ENCODE measurements at places on chromosomes 4 and X. TPM values are rescaled to one million over a fixed set of nuclear protein-coding genes. Genes with fewer than 3 reads are reported as not detected.
A peak's percentile ranks its signal among the peaks of the same experiment; 100 is the strongest.

Gene PRR27
- not detected for total RNA-seq

Gene HS6ST2
- total RNA-seq = 1.3 TPM

Gene PRPS2
- 73.9 TPM for total RNA-seq

Gene AWAT2
- 0.05 TPM for total RNA-seq

Gene LNX1
- 1.6 TPM for total RNA-seq

Gene AVPR2
- total RNA-seq = 0.24 TPM

Gene GLRB
- 1.9 TPM for total RNA-seq

Gene CHRNA9
- total RNA-seq = 0.99 TPM

Gene PAGE5
- 0.14 TPM for total RNA-seq

Gene TMSB15A
- total RNA-seq = 6.1 TPM

Gene TGIF2LX
- not detected for total RNA-seq

Gene TMEM271
- 0.05 TPM for total RNA-seq

Gene CSAG2
- not detected for total RNA-seq

GRCh38 chr4:4358093-4358854, 28.6 kb upstream of the NSG1 start:
- DNase-seq = no peak

- no peak for DNase-seq
Measured at GRCh38 chr4:102585329-102585728, 84.2 kb downstream of the NFKB1 start.

- DNase-seq = peak; percentile 2
Measured at GRCh38 chrX:25968920-25969319, 169.2 kb upstream of the MAGEB18 start.

- DNase-seq = no peak
Measured at GRCh38 chrX:826448-826847, 195.9 kb downstream of the SHOX start.

- DNase-seq = no peak
Measured at GRCh38 chr4:168981942-168982341, 28.1 kb downstream of the CBR4 start.

DNA sequence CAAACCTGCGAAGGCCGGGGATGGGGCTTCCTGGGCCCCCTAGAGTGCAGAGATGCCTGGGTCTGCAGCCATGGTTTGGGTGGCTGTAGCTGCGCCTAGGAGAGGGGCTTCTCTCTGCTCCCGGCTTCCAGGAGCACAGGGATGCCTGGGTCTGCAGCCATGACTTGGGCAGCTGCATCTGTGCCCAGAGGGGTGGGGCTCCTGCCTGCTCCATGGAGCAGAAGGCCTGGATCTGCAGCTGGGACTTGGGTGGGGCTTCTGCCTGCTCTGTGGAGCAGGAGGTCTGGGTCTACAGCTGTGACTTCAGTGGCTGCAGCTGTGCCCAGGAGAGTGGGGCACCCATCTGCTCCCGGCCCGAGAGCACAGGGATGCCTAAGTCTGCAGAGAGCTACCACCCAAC, 20.8 kb downstream of the SPON2 start:
- no peak for DNase-seq

DNA sequence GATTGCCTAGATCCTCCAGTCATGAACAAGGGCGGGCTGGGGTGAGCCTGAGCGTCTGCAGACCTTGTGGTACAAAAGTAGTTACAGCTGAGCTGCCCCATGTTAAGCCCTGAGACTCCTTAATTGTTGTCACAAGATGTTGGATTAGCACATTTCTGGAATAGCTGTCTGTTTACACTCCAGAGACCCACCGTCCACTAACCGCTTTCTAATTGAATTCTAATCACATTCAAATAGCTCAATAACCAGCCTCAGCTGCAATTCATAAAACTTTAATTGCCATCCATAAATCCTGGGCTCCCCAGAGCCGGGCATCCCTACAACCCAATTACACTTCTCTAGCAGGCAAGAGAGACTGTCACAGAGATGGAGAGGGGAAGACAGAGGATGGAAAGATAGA, 1.6 kb upstream of the GSX2 start:
- DNase-seq = no peak

DNA sequence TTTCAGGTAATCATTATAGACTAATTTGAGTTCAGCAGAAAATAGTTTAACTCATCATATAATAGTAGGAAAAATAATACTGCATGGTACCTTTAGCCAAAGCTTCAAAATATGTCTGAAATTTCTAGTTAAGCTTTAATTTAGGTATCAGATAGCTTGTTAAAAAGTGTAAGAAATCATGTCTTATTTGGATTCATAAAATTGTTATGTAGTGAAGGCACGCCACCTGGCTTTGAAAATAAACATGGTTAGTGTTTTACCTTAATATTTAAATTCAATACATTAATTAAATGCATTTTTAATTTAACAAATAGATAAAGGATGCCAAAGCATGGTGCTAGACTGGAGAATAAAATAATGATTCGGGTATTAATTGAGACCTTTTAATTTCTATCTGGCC, 211.4 kb downstream of the FSTL5 start:
- DNase-seq = no peak

GRCh38 chr4:127558088-127558487, 74.7 kb upstream of the INTU start:
- no peak for DNase-seq

GRCh38 chr4:180530787-180531186, 1712.4 kb upstream of the TENM3 start:
- DNase-seq = no peak

DNA sequence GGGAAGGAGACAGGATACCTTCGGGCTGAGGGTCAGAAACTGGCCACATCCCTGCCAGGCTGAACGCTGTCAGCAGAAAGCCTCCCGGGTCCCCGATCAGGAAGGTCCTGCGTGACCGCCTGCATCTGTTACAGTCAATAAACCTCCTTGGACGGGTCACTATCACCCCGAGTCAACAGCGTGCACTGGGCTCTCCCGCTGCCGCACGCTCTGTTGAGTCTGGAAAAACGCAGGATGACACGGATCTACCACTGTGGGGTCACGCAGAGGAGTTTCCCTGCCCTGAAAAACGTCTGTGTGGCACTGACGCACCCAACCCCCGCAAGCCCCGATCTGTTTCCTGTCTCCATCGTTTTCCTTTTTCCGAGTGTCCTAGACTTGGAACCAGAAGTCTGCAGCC, 12.1 kb downstream of the PPP2R3B start:
- no peak for DNase-seq

DNA sequence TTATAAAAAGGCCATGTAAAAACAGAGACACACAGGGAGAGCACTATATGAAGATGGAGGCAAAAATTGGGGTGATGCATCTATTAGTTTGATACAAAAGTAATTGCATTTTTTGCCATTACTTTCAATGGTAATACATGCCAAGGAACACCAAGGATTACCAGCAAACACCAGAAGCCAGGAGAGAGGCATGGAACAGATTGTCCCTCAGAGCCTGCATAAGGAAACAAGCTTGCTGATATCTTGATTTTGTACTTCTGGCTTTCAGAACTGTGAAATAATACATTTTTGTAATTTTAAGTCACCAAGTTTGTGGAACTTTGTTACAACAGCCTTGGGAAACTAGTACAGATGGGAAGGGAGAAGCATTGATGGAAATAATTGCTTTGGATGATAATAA, 45.6 kb upstream of the BOD1L1 start:
- no peak for DNase-seq

DNA sequence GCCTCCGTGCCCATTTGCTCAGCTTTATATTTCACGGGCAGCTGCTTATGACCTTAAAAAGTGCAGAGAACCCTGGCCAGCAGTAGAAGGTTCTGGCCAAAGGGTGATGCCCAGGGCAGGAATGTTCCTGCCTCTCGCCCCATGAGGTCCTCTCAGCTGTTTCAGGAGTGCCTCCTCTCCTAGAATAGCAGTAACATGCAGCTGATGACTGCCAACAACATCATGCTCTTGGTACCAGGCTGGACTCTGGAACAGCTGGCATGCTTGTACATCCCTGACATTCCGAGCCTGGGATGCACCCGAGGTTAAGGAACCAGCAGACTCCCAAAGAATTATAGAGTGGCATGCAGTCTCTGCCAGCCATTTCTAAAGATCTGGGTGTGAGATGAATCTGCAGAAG, 11.7 kb upstream of the TENM3 start:
- no peak for DNase-seq

- DNase-seq = no peak
Measured at GRCh38 chrX:46716796-46717195, 42.1 kb downstream of the SLC9A7 start.

- DNase-seq = no peak
Measured at GRCh38 chr4:4436244-4436823, 49.4 kb downstream of the NSG1 start.

- no peak for DNase-seq
Measured at GRCh38 chr4:98610926-98611676, 47.3 kb downstream of the TSPAN5 start.

DNA sequence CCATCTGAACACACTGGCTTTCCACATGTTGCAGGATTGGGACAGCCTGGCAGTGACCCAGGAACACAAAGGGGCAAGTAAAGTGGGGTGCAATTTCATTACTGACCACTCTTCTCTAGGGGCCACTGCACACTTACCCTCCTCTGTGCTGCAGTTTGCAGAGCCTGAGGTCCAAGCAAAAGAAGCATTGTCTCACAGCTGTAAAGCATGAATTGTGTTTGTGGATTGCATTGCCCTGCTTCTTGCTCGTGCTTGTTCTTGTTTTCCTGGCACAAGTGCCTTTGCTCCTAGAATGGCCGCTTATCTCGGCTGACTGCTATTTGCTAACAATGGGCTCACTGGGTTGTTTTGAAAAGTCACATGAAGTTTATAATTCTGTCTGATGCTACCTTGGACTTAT, 209.1 kb upstream of the JADE1 start:
- no peak for DNase-seq

DNA sequence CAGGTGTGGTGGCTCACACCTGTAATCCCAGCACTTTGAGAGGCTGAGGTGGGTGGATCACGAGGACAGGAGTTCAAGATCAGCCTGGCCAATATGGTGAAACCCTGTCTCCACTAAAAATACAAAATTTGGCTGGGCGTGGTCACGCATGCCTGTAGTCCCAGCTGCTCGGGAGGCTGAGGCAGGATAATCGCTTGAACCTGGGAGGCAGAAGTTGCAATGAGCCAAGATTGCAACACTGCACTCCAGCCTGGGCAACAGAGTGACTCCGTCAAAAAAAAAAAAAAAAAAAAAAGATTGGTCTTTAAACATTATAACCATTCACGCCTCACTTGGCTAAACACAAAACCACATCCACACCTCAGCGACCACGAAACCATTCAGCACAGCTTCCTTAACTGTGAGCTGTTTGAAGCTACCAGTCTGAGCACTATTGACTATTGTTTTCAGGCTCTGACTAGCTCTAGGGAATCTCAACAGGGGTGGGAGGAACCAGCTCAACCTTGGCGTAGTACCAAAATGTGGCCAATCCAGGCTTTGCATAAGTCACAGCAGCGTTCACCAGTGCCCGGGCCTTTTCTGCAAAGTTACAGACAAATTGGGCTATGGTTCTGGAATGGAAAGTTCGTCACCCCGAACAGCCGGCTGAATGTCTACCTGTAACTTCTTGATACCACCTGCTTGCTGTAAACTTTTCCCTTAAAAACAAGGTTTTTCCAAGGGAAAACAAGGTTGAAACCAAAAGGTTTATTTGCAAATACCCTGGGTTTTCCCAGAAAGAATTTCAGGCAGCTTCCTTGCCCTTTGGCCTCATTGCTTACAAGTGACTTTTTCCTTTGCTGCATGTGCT, 73.6 kb upstream of the DHX15 start:
- no peak for DNase-seq

GRCh38 chr4:52704661-52705060, 45.6 kb upstream of the USP46 start:
- no peak for DNase-seq

DNA sequence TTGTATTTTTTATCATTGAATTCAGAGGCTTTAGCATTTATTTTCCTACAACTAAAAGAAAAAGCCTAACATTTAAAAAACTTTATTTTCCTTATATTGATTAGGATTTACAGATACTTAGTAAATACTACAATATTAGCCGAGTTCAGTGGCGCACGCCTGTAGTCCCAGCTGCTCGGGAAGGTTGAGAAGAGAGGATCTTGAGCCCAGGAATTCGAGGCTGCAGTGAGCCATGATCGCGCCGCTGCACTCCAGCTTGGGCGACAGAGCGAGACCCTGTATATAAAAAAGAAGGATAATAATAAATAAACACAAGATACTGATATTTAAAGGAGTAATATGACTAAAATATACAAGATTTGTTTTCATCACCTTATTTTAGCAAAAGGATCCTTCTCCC, 681 bp upstream of the UPF3B start:
- no peak for DNase-seq

DNA sequence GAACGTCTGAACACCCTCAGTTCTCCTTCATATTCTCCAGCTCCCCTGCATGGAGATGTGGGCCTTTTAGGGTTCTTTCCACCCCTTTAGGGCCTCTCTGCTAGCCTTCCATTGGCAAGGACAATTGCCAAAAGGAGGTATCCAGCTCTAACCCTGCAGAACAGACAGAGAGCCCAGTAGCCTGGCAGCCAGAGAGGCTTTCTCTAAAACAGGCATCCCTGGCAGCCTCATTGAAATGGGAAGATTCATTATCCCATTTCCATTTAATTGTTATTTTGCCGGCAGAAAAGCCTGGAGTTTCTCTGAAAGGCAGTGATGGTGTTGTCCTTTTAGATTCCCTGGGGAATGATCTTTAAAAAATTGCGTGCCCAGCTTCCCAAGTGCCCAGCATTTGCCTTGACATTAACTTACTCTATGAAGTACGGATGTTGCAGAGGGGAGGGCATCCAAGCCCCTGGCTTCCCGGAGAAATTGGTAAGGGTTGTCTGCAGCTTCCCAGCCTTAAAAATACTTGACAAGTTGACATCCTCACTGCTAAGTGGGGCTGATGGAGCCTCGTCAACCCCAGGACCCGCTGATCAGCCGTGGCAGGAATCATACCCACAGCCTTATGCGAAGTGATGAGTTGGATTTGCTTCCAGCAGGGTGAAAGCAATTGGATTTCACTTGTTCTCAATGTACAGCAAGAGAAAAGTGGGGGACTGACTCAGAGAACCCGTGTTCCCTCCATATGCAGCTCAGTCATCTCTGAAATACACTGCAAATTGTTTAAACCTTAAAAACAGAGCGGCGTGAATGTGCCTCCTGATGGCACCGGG, 244.1 kb downstream of the CRLF2 start:
- no peak for DNase-seq

- DNase-seq = no peak
Measured at GRCh38 chrX:70592091-70592490, 147.5 kb downstream of the DLG3 start.

DNA sequence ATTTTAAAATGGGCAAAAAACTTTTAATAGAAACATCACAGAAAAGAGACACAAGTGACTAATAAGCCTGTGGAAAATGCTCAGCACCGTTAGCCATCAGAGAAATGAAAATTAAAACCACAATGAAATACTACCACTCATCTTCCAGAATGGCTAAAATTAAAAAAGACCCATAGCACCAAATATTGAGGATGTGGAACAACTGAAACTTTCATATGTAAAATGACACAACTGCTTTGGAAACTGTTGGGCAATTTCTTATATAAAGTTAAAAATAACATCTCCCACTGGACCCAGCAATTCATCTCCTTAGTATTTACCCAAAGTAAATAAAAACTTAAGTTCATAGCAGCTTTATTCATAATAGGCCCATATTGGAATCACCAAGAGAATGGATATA, 94.2 kb downstream of the TENM3 start:
- no peak for DNase-seq

- no peak for DNase-seq
Measured at GRCh38 chr4:27218013-27218412, 357.4 kb downstream of the STIM2 start.

GRCh38 chrX:123771449-123772064, 38.7 kb upstream of the THOC2 start:
- no peak for DNase-seq

Data from thymus (tissue), 14 donors.